Activated CD4-positive, alpha-beta T cell treated with anti-CD3 and anti-CD28 coated beads, Interleukin-2, amount 50 U/mL, for 4 hours (primary cell): ENCODE measurements at places on chromosomes 6 and 20.

DNA sequence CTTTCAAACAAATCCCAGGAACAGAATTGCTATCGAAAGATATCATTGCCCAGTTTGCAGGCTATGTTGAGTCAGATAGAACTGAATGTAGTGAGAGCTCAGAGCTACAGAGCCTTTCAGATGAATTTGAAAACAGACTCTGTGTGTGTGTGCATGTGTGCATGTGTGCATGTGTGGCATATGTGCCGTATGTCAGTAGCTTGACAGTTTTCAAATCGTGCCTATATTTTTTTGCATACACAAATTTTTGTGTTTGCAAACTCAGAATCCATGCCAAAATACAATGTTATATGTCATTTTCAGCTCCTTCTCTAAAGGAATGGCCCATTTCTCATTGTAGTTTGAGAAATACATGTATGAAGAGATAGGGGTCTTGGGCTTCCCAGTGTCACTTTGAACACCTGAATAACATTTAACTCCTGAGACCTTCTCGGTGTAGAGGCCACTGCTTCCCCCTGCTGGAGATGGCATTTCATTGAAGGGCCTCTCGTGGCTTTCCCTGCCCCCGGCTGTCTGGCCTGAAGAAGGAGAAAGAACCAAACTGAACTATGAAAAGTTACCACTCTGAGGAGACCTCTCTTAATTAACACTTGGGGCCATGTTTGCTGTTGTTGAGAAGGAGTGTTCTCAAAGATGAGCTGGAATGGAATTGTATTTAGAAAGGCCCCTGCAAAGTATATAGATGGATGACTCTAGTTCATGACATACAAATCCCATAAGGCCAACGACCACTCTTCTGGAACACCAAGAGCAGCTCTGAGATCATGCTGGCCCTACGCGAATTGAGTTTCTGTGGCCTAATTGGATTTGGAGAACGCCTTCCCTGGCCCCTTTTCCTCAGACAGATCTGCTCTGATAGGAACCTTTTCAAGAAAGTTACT is 58.7 kb downstream of the VAPB start:
- peak; percentile 54 for DNase-seq

DNA sequence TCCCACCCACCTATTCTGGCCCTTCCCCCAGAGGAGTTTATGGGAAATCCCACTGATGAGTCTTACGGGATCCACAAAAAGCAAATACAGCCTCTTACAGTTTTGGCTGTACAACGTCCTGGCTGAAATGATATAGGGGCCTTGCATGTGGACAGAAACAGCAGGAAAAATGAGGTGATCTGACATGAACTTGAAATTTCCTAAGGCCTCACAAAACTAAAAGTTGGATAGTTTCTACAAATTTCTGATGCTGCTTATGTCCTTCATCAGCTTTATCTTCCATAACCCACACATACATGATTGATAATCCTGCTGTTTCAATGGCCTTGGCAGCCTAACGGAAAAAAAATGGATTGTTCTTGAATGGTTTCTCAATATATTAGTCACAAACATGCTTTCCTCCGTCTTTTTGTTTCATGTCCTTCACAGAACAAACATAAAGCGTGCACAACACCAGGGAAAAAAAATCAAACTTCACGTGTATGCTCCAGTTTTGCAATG is 118.8 kb downstream of the BMP5 start:
- no peak for DNase-seq

GRCh38 chr20:17445543-17445942 is 85.6 kb downstream of the BFSP1 start:
- no peak for DNase-seq

DNA sequence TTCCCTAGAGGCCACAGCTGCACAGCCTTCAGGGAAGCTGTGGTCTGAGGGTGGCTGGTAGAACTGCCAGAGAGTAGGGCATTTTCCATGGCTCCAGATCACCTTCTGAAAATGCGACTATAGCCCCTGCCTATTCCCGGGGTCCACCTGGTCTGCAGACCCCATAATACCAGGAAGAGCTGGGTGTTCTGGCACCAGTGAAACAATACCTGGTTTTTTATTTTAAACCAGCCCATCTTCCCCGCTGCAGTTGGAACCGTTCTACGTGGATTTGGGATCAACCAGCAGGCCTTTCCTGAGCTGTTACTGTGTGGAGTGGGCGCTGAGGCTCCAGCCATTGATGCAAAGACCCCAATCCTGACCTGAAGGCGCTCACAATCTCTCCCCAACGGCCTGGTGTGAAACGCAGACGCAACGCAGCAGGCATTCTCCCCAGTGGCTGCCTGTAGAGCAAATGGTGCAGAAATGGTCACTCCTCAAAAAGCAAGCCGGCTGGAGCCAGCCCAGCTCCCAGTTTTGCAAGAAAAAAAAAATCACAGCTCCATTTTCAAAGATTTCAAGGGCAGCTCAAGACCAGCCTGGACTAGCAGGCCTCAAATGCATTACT is 11.3 kb downstream of the NPEPL1 start:
- no peak for DNase-seq

DNA sequence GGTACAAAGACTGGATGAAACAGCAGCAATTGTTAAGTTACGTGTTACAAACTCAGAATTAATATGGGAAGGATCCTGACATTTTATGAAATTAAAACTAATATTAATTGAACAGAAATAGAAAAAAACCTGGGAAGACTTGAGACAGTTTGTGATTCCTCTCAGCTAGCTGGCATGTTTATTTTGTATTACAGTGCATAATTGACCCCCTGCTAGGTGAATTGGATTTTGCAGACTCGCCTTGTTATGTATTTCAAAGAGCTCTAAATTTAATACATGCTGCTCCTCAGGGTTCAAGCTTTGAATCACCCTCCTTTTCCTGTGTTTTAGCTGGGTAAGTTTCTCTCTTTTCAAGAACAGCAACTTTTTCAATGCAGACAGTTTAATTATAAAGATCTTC is 339.4 kb downstream of the PLCB1 start:
- DNase-seq = no peak
